Psoas muscle (tissue), 8 donors: ENCODE measurements at places on chromosomes 2 and 18. TPM values are rescaled to one million over a fixed set of nuclear protein-coding genes. Genes with fewer than 3 reads are reported as not detected.

DNA sequence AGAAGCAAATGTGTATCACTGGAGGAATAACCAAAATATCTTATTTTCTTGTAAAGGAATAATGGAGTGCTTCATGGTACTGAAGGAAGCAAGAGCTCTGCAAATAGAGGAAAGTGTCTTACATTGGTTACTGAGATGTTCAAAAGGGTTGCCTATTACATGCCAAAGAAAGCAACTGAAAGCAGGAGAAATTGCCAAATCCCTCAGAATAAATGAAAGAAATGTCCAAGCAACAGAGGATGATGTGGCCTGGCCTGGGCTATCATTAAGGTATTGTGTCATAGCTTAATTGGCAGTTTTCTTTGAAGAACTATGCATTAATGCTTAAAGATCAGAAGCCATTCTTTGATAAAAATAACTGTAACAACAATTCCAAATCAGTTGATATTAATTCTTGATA is 173.7 kb downstream of the RAB3GAP1 start:
- no peak for DNase-seq

GRCh38 chr18:58805467-58806187 is 59.0 kb upstream of the ZNF532 start:
- no peak for DNase-seq

HOXD9 gene
- 4.1 TPM for polyA plus RNA-seq

DNA sequence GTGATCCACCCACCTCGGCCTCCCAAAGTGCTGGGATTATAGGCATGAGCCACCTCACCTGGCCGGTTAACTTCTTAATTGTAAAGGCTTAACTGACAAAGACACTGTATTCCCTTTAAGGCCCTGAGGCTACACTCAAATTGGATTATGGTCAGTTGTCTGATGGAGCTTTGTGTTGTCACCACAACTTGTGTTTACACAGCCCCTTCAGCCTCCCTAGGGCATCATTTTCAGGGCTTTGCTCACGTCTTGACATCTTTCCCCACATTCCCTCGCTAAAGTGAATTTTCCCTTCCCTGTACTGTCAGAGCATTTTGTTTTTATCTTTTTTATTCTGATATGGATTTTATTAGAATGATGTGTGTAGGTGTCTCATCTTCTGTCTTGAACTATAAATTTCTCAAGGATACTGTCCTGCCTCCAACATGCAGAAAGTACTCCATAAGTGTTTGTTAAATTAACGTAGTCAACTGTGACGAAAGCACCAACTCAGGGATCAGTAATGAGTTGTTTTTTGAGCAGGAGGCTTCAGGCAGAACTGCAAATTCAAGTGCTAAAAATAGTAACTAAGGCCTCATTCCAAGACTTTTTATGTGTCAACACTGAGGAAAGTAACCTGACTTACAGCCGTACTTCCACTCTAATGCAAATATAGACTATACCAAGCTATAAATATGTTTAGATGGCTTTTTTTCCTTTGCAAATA is 77.1 kb upstream of the NARS1 start:
- DNase-seq, result no peak

MOGAT1 gene
- polyA plus RNA-seq, result not detected

GRCh38 chr2:136029149-136029548 is 43.7 kb upstream of the DARS1 start:
- no peak for DNase-seq

ST6GAL2 gene
- 0.01 TPM for polyA plus RNA-seq

- DNase-seq, result no peak
These were observed 31.1 kb downstream of the PSME4 start for GRCh38 chr2:53939656-53940055.

DNA sequence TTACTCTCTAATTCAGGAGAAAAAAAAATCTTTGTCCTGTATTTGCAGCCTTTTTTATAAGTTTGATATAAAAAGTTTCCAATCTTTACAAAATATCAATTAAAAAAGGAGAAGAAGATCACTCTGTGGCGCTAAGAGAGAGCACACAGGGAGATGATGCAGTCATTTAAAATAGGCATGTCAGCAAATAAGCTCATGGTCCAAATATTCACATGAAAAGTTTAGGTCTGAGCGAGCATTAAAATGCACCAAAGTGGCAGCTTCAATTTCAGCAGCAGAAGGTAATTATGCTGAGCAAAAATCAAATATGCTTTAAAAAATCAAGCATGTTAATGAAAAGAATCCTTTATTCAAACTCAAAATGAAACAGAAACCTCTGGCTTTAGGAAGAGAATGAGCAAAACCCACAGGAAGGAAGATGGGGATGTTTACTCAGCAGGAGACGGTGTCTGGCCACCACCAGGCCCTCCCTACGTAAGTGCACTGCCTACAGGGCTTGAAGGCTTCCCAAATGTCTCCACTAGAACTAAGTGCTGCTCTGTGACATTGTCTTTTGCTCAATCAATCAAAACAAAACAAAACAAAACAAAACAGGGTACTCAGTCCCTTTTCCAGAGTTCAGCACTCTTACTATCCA is 120.4 kb downstream of the L3MBTL4 start:
- no peak for DNase-seq

DNA sequence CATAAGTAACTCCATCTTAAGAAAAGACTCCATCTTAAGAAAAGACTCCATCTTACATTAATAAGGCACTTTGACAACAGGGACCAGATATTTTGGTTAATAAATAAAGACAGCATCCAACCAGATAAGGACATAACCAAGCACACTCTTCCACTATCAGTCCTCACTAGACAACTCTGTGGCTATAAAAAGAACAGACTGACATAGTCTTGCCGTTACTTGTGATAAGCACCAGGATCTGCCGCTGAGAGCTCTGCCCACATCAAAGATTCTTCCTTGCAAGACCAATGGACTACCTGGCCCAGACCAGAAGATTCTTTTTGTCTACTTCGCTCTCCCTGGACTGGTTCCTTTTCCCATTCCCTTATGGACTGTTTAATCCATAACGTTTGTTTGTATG is 667.4 kb downstream of the NYAP2 start:
- DNase-seq, result no peak

GRCh38 chr2:105396254-105397024 is 2.4 kb downstream of the FHL2 start:
- DNase-seq, result peak; percentile 86

CDH20 gene
- polyA plus RNA-seq, result 2.6 TPM

ELOA2 gene
- polyA plus RNA-seq, result not detected

DNA sequence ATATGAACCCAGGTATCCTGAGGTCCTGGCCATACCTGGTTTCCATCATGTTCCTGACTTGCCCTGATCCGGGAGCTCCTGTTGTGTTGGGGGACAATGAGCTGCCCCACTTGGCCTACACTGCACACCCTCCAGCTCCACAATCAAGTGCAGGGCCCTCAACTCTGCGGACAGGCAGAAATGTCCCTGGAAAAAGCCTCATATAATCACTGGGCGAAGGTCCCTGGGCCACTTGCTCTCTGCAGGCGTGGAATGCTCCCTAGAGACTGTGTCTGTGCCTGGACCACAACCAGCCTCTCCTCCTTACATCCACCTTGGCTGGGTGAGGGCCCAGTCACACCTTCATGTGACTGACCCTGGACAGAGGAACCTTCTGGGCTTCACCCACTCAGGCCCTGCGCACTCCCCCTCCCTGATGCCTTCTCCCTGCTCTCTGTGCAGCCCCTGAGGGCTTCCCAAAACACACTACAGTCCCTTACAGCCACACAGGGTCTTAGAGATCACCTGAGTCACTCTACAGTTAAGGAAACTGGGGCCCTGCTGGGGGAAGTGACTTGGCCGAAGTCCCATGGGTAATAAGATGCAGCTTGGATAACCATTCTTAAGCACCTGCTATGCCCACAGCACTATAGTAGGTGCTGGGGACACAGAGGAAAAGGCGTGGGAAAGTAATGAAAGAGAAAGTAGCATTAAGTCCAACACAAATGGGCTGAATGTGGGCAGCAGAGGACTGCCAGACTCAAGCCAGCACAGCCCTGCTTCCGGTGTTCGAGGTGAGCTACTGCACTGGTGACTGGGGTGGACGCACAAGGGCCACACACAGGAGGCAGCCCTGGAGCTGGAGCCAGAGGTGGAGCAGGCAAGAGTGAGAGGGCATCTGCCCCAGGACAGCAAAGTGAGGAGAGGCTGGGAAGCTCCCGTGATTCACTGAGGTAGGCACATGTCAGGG is 9.8 kb downstream of the BOLA3 start:
- no peak for DNase-seq

GRCh38 chr2:159108181-159108893 is 139.9 kb downstream of the TANC1 start:
- no peak for DNase-seq

DNA sequence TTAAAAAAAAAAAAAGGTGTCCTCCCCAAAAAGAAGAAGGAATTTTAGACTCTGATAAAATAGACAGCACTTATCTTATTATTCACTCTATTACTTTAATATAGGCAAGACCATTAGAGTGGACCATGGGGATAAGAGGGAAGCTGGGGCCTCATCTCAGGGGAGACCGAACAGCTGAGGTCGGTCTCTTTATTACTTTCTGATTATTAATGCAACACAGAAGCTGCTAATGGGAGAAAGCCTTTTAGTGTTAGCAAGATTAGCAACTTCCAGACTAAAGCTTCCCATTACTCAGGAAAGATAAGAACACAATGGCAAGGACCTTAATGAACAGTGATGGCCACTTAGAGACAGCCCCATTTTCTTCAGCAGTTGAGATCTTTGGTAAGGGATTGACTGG is 135.5 kb downstream of the TMEFF2 start:
- DNase-seq, result no peak

DNA sequence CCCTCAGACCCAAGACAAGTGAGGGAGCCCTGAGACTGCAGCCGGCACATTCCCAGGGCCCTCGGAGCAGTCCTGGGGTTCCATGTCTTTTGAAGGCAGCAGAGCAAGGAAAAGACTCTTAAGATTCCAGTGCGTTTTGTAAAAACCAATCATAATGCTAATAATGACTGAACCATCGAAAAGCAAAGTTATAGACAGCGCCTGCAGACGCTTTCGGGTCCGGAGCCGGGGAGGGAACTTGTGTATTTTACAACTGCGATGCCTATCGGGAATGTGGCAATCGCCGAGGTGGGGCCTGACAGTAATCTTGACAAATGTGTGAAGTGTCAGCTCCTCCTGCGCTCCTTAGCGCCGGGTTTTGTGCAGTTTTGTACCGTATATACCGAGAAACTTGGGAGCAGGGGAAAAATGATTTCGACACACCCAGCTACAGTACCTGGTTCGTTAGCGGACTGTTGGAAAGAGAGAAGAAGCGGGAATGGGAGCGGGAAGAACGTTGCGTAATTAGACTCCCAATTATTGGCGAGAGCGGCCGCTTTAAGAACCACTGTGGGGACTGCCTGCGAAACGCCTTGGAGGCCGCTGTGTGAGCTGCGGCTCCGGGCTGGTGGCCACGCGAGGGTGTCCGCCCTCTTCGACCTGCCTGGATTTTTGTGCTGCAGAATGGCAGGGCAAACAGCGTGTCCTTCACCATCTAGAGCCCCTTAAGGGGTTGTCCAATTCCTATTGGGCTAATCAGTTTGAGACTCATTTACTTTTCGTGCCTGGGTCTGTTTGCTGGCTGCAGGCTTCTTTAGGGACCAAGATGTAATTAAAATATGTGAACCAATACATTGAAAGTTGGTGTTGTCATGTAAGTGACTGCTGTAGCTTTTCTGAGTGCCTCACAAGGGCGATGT is 2.4 kb downstream of the EPAS1 start:
- DNase-seq, result peak; percentile 79

GRCh38 chr2:101574622-101575021 is 99.7 kb upstream of the RFX8 start:
- DNase-seq, result no peak
